ENCODE measurements at places on chromosomes 6 and 20.

GRCh38 chr6:13563009-13563408, 11.4 kb upstream of the SIRT5 start:
- no peak for DNase-seq

- no peak for DNase-seq
Observed at GRCh38 chr6:128655978-128656498, 135.6 kb upstream of the PTPRK start.

- DNase-seq = no peak
Observed at GRCh38 chr20:64084685-64085152, 521 bp upstream of the LKAAEAR1 start.

GRCh38 chr6:34015586-34015985, 130.3 kb downstream of the GRM4 start:
- DNase-seq = no peak

GRCh38 chr6:52144196-52145076, 41.7 kb upstream of the IL17A start:
- DNase-seq = no peak

GRCh38 chr6:96089173-96089572, 73.4 kb downstream of the FUT9 start:
- no peak for DNase-seq

- DNase-seq = no peak
Observed at GRCh38 chr20:3876676-3877075, 12.5 kb upstream of the PANK2 start.

DNA sequence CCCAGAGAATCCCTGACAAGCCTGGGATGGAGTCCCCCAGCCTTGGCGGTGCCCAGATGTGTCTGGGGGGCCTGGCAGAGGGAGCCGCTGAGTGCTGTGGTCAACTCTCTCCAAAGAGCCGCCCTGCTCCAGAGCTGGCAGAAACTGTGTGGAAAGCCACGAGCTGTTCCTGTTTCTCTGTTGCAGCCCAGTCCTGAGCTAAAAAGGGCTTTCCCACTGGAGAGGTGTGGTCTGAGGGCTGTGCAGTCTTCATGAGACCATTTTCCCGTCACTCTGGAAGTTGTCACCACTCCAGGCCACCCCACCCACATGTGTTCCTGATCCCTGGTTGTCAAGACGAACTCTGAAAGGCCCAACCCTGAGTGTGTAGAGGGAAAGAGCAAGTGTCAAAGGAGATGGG, 99.7 kb upstream of the KCNK16 start:
- no peak for DNase-seq

- DNase-seq = peak; percentile 31
Observed at GRCh38 chr6:68958327-68958726, 323.2 kb downstream of the ADGRB3 start.

DNA sequence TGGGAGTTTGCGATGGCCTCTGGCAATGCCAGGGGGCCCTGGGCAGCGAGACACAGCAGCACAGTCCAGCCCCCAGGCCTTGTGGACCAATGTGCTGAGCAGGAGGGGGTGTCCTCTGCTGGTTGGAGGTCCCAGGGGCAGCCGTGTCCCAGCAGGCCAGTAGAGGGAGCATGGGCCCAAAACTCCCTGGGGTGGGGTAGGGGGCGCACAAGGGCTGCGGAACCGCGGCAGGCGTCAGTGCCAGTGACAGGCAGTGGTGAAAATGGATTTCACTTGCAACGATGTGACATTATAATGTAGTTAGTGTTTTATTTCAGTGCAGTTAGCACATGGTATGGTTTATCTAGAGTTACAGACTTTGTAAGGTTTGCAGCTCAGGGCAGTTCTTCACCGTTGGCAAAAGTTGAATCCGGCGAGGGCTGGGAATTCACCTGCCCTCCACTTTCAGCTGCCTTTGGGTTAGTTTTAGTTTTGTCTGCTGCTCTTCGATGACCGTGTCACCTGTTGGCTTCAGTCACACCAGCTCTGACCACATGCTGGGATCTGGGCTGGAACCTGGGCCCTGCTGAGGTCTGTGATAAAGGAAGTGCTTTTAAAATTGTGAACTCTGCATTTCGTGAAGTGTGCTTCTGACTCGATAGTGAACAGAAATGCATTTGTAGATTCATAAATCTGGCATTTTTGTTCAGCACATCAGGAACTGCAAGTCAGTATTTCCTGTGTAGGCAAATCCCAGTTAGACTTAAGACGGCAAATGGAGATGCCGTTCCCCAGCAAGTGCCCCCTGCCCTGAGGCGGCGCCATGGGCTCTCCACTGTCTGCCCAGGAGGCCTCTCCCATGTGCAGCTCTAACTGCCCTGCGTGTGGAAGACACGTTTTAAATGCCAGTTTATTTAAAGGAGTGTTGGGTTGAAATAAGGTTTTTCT, 46.8 kb downstream of the PYGB start:
- peak; percentile 71 for DNase-seq

GRCh38 chr20:51710361-51710894, 57.8 kb downstream of the ATP9A start:
- no peak for DNase-seq

DNA sequence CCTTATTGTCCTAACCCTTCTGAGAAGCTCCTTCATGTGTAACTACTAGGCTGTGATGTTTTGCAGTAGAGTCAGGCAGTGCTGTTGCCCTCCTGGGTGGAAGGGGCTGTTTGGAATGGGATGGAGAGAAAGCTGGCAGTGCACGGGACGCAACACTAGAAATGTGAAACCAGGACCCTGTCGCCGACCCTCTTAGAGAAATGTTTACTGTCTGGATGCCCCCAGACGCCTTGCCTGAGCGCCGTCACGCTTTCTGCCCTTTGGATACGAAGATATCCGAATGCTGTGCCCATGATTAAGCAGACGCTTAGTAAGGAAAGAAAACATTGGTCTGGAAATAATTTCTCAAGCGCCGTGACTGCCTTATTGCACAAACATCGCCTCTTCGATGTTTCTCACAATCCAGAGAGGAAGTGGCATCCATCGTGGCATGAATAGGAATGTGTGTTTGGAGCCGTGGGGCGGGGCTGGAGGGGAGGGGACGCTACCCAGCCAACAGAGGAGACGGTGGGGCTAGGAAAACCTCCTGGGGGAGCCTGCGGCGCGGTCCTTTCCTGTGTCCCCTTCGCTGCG, 661 bp upstream of the PPP1R14C start:
- DNase-seq = peak; percentile 43

DNA sequence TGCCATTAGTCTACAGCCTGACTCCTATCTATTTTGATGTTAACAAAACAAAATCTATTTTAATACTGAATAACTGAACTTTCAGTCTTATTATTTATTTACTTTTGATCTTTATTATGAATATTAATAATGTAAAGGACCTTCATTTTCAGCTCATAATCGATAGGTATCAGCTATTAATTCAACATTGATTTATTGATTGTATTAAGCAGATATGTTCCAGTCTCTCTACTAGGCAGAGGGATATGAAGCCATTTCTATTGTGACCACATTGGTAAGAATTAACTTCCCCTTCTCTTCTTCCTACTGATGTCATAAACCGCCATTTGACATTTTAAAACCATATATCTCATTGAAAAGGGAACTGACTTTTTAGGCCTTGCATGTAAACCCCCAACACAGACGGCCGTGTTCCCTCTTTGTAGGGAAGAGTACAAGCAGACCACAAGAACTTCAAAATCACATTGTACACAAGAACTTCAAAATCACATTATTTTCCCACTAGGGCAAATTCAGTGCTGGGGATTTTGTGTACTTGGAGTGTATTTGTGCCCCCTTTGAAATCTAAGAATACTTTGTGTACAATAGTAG, 69.5 kb upstream of the FABP7 start:
- peak; percentile 99 for DNase-seq

DNA sequence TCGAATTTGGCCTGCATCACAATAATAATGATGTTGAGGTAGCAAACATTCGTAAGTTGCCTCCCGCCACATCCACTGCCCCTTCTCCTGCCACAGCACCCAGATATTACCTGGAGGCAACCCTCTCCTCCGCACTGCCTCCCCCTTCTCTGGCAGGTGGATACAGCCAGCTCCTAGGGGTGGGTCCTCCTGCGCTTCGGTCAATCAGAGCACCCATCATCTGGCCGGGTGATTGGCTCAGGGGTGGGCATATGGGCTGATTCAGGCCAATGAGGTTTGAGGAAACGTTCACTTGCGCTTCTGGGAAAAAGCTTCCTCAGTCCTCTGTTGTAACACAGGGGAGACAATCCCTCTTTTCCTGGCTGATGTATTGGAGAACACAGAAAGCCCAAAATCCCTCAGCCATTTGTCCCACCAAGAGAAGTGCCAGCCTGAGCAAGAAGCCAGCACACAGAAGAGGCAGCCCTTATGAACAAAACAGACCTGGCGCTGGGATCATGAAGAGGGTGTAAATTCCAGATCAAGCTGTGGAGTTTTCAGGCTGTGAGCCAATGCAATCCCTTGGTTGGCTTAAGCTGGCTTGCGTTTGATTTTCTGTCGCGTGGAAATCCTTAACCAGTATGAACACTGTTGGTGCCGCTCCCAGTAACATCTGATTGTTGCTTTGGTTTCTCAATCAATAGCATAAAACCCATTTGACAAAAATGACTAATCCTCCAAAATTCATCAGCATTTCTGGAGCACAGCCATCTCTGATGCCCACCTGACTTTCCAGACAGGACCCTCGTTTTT, 82.2 kb downstream of the PRDM1 start:
- DNase-seq = no peak

GRCh38 chr20:20820104-20820503, 107.7 kb upstream of the RALGAPA2 start:
- DNase-seq = no peak

DNA sequence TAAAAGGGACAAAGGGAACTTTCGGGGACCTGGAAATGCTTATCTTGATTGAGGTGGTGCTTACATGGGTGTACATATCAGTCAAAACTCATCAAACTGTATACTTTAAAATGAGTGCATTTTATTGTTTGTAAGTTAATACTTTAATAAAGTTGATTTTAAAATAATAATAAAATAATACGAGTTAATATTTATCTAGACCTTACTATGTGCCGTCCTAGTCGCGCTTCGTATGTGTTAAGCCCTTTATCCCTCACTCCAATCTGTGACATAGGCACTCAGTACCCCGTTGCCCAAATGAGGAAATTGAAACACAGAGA, 47.5 kb downstream of the PDYN start:
- DNase-seq = no peak

DNA sequence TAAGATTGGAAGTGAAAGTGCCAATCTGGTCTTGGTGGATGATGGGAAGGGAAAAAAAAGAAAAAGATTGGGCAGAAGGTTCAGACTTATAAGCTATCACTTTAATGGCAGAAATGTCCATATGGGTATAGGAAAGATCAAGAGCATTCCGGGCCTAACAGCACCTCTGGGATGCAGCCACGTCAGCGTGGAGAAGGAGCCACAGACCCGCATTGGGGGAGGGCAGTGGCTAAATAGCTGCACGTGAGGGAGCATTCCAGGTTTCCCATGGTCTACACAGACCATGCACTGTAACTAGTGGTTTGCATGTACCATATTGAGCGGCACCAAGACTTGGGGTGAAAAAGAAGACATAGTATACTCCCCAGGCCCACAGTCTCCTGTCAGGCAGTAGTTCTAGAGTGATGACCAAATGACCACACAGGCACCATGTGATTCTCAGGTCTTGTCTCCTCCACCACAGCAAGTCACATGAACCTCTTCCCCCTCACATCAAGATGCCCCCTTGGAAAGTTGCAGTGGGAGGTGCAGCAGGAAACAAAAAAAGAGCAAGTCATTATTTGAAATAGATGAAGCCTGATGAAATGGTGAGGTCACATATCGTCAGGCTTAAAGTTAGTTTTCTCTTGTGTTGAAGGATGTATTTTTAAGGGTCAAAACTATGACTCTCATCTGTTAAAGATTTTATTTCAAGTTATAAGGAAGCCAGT, 94.4 kb upstream of the TNFAIP3 start:
- no peak for DNase-seq

DNA sequence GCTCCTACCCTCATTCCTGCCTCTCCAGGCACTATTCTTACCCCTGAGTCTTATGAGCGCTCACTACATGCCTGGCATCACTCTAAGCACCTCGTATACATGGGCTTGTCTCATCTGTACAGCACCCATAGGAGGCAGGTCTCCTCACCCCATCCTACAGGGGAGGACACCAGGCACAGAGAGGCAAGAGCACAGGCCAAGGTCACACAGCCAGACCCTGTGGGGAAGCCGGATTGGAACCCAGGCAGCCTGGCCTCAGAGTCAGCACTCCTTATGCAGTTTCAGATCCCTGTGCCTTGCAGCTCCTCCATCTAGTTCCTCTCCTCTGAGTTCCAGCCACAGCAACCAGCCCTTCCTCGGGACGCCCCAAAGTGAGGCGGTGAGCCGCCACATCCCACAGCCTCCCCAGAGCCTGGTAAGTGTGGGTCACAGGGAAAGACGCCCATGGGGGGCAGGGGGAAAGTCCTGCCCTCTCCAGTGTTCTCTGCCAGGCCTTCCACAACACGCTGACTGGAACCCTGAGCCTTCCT, 103.3 kb downstream of the NFATC2 start:
- no peak for DNase-seq

GRCh38 chr6:127966616-127967015, 65.8 kb upstream of the THEMIS start:
- DNase-seq = no peak

Data from common myeloid progenitor, CD34-positive (primary cell).